ENCODE measurements at places on chromosomes 16 and 17. TPM values are rescaled to one million over a fixed set of nuclear protein-coding genes. Genes with fewer than 3 reads are reported as not detected.

- no peak for DNase-seq
Observed at GRCh38 chr17:49708515-49709183, 885 bp upstream of the SLC35B1 start.

DNA sequence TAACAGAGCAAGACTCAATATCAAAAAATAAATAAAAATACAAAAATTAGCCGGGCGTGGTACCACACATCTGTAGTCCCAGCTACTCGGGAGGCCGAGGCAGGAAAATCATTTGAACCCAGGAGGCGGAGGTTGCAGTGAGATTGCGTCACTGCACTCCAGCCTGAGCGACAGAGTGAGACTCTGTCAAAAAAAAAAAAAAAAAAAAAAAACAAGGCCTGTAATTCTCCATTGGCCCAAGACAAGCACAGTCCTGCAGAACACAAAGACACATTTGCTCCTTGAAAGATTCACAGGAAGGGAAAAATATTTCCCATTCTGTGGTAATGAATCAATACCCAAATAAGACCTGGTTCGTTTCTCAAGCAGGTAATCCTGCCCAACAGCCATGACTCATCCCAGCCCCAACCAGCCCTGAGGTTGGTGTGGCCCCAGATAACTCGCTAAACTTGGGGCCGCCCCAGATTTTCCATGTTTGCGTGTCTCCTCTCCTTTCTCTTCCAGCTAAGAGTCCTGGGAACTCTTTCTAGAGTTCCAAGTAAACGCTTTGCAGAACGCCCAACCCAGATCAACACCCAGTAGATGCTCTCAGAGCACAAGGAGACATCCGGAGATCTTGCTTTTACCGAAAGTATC, 40.3 kb upstream of the SNN start:
- DNase-seq = no peak

DNA sequence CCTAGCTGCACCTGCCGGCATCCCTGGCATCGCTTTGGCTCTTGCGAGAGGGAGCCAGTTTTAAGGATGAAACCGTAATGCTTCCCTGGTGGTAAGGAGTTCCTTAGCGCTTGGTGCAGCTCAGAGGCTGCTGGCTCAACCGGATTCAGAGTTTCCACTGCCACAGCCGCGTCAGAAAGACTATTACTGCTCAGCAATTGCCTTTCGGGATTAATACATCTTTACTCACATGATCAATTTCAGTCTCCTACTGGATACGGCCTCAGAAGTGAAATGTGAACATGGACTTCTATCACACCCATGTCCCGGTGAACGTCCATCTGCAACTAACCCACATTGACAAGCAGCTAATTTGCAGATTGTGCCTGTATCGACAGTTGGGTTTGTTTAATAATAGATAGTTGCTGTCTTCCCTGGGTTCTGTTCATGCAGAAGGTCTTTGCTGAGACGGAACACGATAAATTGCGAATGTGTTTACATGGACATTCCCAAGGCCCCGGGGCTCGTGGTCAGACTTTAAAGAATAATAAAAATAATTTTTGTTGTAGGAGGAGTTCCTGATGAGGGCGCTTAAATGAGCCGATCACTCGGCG, 175.4 kb downstream of the ENGASE start:
- DNase-seq = no peak

- peak; percentile 81 for DNase-seq
Observed at GRCh38 chr16:66741169-66741900, 10.1 kb downstream of the DYNC1LI2 start.

DNA sequence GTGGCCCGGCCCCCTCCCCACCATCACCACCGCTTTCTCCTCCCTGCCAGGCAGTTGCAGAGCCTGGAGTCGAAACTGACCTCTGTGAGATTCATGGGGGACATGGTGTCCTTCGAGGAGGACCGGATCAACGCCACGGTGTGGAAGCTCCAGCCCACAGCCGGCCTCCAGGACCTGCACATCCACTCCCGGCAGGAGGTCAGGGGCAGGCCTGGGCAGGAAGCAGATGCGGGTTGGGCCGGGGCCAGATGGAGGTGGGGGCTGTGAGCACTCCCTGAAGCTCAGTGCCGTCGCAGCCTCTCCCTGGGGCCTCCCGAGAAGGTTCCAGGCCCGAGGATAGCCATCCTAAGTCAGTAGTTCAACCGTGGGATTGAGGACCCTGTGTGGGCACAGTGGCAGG, 14.2 kb upstream of the ADGRG3 start:
- DNase-seq = no peak

- no peak for DNase-seq
Observed at GRCh38 chr16:11581678-11582077, 5.0 kb downstream of the LITAF start.

ZKSCAN2 gene
- 4.5 TPM for polyA plus RNA-seq

CSH1 gene
- polyA plus RNA-seq = not detected
